Pulmonary artery endothelial cell (primary cell): ENCODE measurements at places on chromosomes 12 and 14.

- no peak for DNase-seq
These were observed 33.1 kb upstream of the DICER1 start for GRCh38 chr14:95190346-95190840.

GRCh38 chr12:123900871-123901376 lies 71.7 kb downstream of the CCDC92 start:
- no peak for DNase-seq

- no peak for DNase-seq
These were observed 1108.9 kb downstream of the BCL11B start for GRCh38 chr14:98162856-98163805.

GRCh38 chr14:89646971-89647370 lies 229.9 kb upstream of the FOXN3 start:
- no peak for DNase-seq

GRCh38 chr14:24473211-24473610 lies 30.6 kb upstream of the SDR39U1 start:
- DNase-seq: no peak

DNA sequence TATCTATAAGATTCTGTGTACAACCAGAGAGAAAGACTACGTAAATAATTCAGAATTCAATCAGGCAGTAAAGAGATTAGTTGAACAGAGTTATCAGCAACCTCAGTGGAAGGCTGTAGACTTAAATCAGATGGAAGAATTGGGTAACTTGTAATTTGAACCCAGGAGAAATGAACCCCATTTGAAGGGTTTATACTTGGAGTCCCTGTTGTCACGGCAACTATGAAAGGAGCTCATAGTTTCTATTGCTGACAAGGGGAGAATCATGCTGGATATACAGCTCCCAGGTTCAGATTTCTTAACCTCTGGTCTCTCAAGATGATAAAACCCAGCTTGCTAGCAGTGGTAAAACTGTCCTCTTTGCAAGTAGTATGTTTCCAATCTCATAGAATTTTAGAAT lies 54.4 kb upstream of the BMP4 start:
- DNase-seq: no peak

DNA sequence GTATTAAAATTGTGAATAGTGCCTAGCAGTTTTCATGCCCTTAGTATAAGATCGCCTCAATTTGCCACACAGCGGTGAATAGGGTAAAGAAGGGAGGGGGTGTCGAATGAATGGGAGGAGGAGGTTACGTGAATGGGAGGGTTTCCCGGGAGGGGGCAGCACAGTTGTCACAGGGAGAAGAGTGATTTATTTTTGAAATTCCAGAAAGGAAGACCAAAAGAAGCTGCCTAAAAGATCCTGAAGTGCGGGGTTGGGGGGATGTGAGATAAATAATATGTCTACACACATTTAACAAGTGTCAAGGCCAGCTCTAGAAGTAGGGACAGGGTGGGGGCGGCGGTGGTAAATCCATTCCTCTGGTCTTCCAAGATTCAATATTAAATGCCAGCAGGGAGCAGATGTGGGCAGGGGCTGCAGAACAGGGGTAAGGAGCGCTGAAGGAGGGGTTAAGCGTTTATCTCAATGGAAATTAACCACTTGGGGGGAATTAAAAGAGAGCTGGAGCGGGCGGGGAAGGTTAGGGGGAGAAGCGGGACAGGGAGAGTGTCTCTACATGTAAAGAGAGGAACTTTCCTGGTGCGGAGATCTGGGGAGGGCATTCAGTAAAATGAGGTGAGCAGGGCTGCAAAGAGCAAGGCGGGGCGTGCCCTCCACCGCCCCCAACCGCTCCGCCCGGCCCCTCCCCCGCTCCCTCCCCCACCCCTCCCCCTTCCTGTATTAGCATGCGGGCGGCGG lies 867 bp downstream of the C12orf42 start:
- no peak for DNase-seq

DNA sequence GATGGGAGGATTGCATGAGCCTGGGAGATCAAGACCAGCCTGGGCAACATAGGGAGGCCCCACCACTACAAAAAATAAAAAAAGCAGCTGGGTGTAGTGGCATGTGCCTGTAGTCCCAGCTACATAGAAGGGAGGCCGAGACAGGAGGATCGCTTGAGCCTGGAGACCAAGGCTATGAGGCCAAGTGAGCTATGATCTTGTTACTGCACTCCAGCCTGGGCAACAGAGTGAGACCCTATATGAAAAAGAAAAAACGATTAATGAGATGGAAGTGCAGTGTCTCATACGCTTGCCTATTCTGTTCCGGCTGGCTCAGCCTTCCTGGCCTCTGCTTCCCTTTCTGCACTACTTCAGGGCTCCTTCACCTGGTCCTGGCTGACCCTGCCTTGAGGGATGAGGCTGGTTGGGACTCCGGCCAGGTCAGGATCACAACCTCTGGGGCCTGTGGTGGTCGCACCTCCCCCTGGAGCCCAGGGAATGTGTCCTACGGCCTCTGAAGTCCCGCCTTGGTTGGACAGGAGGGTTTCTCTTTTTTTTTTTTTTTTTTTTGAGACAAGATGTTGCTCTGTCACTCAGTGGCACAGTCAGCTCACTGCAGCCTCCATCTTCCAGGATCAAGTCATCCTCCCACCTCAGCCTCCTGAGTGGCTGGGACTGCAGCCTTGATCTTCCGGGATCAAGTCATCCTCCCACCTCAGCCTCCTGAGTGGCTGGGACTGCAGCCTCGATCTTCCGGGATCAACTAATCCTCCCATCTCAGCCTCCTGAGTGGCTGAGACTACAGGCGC lies 10.7 kb downstream of the TEDC1 start:
- DNase-seq: no peak

DNA sequence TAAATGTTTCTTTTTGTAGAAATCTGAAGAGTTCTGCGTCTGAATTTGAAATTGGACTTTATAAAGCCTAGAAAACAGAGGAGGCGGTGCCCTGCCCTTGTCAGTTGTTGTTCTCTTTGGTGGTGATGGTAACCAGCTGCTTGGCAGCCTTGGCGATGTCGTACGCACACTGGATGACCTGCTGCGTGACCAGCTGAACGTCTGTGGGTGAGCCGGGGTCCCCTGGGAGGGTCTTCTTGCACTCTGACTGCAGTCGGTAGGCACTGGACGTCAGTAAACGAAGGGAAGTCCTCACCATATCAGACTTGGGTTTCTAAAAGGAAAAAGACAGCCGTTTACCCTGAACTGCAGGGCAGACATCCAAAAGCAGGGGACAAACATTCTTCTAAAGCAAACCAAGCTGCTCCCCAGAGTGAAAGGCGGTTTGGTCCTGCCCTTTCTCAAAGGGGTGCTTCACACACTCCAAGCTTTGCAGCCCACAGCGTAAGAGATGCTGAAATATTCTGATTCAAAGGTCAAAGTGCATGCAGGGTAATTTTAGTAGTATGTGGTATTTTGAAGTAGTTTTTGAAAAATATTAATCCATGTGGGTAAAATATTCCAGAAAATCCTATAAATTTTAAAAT lies 32.9 kb downstream of the TCHP start:
- no peak for DNase-seq

- DNase-seq: no peak
These were observed 17.5 kb downstream of the DYRK4 start for GRCh38 chr12:4579305-4580102.

DNA sequence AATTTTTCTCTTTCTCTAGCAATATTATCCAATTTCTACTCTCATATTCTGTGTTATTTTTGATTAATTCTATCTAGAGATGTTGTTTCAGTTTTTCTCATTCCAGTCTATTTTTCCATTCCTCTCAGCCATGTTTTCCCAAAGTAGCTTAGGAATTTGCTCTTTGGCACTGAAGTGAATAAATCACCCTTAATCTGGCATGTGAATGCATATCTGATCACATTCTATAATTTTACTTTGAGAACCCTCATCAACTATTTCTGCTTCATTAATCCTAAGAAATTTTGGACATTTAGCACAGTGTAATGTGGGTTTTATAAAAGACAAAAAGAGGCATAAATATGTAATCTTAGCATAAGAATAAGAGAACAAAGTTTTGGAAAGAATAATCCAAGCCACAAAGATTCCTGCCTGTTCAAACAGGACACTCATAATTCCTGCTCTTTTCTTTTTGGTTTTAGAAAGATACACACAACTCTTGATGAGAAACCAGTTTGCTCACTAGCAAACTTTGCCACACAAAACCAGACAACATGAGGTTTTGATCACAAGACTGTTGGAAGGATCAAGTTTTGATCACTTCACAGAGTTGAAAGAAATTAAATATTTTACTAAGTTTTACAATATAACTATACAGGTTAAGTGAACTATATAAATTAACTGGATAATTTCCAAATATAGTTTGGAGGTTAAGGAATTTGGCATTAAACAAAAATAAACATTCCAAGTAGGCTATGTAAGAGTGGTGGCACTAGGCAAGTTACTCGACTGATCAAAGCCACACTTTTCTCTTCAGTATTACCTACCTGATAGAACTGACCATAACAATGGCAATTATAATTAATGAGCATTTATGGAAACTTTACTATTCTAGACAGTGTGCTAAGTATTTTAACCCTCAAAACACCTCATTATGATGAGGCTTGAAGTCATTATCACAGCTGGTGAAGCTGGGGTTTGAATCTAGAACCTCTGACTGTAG lies 226.6 kb upstream of the TMTC1 start:
- no peak for DNase-seq

GRCh38 chr14:20215196-20215595 lies 8.3 kb upstream of the OR11H6 start:
- DNase-seq: no peak

- no peak for DNase-seq
These were observed 35.8 kb downstream of the BHLHE41 start for GRCh38 chr12:26088998-26089397.

DNA sequence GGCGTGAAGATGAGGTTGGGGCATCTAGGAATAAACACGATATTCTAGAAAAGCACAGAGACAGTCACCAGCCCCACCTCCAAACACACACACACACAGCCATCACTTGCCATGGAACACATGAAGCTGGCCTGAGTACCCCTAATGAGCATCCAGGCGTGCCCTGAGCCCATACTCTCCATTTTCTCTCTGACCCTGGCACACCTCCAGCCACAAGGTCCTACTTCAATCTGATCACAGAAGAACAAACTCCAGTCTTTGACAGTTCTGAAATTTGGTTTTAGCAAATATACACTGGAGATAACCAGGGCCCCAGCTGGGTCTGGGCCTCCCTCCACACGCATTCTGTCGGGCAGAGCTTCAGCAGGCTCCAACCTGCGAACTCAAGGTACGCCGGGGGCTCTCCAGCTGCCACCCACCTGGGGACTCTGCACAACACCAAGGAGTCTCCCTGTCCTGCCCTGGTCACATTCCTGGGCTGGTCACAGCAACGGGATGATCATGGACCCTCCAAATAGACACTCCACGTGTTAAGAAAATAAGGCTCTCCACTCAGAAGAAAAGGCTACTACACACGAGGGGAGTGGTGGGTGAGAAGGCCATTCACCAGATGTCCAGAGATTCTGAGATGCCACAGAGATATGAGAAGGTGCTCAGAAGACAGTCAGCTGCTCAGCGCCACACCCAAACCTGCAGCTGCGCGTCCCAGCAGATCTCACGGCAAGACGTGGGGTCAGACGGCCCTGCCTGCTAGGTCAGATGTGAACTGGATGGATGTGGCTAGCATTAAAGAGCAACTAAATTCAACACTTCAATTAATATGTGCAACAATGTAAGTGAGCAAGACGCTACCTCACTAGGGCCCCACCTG lies 57.0 kb upstream of the PNMA1 start:
- DNase-seq: no peak

- peak; percentile 24 for DNase-seq
These were observed 35.0 kb downstream of the EPS8 start for GRCh38 chr12:15754233-15754632.

- no peak for DNase-seq
These were observed 51.2 kb downstream of the DRAM1 start for GRCh38 chr12:101928556-101928955.

DNA sequence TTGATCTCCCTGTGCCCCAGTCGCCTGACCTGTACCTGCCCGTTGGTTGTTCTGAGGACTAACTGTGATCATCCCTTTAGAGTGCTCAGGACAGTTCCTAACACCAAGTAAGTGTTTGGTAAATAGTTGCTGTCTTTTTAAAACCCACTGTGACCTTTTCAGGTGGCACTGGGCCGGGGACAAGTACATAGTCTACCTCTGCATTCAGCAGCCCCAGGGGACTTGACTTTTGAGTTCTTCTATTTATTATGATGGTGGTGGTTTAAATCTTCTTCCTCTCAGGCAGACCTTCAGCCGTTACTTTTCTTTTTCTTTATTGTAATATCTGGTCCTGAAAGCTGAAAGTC lies 38.8 kb downstream of the EVL start:
- no peak for DNase-seq

DNA sequence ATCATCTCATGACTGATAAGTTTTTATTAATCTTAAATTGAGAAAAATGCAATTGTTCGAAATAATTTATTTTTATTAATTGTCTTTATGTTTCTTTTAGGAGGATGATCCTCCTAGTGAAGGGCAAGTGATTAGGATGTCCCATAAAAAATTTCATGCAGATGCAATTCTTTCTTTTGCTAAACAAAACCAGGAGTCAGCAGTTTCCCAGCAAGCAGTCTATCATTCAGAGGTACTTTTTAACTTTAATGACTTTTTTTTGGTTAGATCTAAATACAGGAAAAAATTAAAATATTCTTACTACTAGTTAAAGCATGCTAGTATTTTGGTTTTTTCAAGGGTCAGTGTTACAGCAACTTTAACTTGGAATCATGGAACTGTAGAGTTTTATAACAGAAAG lies 64.5 kb downstream of the KIAA0586 start:
- DNase-seq: no peak

GRCh38 chr12:10293151-10293550 lies 14.5 kb upstream of the KLRD1 start:
- no peak for DNase-seq

- DNase-seq: no peak
These were observed 371.1 kb downstream of the FSCB start for GRCh38 chr14:44135972-44136371.

GRCh38 chr12:66648033-66648735 lies 30.7 kb downstream of the GRIP1 start:
- DNase-seq: no peak

GRCh38 chr14:104195878-104196277 lies 57.5 kb downstream of the KIF26A start:
- no peak for DNase-seq

DNA sequence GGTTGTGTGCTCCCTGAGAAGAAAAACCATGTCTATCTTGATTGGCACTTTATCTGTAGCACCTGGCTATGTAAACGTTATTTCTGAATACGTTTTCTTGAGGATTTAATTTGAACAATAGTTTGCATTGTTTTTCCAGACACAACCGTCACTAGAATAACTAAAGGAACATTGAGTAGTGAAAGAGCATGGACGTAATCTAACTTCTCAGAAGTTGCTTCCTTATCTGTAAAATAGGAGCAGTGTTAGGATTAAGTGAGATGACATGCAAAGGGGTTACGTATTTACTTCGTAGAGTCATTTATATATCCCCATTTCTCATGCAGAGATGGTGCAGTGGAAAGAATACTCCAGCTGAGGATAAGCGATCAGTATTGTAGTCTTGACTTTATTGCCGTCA lies 8.1 kb downstream of the AEBP2 start:
- DNase-seq: no peak

GRCh38 chr12:42728770-42729534 lies 139.4 kb upstream of the PRICKLE1 start:
- no peak for DNase-seq

GRCh38 chr12:46790066-46790465 lies 35.7 kb downstream of the SLC38A4 start:
- no peak for DNase-seq
